MM.1S (cell line): ENCODE measurements at places on chromosomes 3 and 15.

- DNase-seq, result no peak
Measured at GRCh38 chr3:14133188-14133800, 8.4 kb downstream of the TMEM43 start.

DNA sequence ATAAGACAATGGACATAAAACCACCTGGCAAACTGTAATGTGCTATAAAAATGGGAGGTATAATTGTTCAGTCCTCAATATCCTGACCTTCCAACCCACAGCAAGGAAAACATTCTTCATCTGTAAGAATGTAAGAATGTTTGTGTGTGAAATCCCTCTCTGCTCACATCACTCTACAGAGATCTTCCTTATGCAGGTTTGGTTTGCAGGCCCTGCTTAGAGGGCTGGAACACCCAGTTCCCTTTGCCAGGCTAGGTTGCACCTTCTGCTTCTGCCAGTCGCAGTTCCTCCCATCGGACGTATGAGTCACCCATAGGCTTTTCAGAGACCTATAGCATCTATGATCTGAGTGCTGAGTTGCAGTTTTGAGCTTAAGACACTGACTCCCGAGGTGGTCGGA lies 24.1 kb upstream of the MINAR1 start:
- no peak for DNase-seq

DNA sequence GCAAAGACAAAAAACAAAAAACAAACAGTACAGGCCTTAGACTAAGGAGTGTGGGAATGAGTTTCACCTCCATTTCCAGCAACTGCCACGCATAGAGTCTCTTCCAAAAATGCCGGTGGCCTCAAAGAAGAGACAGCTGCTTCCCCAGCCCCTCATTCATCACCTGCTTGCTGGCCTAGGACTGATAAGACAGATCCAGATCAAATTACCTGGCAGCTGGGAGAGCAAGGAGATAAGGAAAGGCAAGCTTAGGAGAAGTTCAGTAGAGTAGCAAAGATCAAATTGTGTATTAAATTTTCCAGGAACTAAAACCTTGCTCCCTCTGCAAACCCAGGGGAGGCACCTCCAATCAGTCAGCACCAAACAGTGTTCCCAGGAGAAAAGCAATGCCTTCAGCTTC lies 325.8 kb upstream of the CTNNB1 start:
- no peak for DNase-seq

DNA sequence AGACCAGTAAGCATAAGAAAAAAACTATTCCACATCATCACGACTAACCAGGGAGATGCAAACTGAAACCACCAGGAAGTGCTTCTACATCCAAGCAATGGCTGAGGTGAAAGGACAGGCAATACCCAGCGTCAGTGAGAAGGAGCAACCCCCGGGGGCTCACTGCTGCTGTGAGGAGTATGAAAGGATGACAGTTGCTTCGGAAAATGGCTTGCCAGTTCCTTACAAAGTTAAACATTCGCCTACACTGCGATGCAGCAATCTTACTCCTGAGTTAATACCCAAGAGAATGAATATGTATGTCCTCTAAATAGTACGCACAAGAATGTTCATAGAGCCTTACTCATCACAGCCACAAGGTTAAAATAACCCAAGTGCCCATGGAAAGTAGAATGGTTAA lies 13.3 kb upstream of the PLXNA1 start:
- no peak for DNase-seq

DNA sequence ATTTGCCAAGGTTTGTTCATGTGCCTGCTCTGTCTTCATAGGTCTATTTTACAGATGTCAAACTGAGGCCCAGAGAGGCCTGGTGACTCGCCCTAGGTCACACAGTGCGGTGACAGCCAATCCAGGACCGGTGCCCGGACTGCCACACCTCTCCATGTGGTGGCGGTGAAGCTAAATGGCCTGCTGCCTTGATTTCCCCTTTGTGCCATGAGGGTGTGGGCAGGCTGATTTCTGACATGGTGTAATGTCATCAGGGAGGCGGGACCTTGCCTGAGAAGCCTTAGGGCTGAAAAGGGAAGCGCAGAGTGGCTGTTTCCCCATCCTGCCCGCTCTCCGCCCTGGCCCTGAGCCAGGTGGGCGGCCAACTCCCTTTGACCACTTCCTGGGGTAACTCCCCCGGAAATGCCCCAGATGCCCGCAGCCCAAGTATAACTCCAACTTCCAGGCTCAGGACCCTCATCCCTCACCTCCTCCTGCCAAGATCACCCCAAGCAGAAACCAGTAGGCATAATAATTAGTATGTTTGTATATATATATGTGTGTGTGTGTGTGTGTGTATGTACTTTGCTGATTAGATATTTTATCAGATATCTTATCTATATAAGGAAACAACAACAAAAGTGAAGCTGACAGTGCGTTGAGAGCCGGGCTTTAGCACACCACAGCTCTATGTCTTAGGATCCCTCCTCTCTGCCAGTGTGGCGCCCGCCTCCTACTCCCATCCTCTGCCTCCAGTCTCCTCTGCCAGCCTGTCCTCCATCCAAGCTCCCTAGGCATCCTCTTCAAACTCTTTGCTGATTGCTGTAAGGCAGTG lies 63.9 kb downstream of the IQSEC1 start:
- DNase-seq, result peak; percentile 89

DNA sequence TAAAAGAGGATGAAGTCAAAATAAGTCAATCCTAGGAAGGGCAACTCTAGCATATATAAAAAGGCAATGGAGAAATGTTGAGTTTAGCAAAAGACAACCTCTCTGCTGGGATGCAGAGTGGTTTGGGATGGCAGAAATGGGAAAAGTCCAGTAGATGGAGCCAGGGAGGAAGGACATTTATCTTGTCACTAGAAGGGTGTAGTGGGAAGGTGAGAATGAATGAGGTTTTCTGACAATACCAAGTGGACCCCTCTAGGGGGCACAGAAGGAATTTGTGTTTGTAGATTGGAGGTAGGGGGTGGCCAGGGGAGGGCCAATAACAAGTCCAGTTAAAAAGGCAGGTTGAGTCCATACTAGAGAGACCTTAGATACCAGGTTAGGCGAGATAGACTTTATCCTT lies 80.0 kb downstream of the THSD4 start:
- DNase-seq, result no peak
